ENCODE measurements at places on chromosomes 13 and 19.

DNA sequence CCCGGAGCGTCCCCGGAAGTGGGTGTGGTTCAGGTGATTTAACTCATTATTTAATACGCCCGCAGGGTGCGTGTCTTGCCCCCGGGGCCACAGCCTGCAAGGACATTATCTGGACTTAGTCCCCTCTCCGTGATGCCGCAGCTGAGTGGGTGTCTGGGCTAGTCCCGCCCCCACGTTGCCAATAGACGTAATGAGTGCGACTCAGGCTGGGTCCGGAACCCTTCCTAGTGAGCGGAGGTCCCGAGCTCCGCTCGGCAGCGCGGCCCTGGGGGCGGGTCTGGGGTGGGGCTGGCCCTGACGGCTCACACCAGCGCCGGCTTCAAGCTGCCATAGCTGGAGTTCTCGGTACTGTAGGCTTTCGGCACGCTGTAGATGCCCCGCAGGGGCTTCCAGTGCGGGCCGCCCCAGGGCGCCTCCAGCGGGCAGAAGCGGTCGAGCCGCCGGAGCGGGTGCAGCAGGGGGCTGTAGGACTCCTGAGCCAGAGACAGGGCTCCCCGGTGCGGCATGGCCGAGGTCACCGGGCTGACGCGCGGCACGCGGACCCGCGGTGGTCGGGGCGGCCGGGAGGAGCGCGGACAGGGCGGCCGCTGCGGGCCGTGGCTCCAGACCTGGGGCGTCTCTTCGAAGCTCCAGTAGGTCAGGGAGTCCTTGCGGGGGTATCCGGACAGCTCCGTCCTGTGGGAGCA lies 918 bp upstream of the LHB start:
- DNase-seq: peak; percentile 36

DNA sequence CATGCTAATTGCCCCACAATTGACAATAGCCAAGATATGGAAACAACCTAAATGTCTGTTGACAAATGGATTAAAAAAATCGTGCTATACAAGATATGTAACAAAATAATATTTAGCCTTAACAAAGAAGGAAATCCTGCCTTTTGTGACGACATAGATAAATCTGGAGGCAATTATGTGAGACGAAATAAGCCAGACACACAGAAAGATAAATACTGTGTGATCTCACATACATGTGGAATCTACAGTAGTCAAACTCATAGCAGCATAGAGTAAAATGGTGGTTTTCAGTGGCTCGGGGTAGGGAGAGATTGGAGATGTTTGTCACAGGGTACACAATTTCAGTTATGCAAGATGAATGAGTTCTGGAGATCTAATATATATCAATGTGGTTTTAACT lies 895.8 kb downstream of the SLITRK6 start:
- no peak for DNase-seq

GRCh38 chr19:54969647-54970046 lies 3.5 kb downstream of the NLRP2 start:
- DNase-seq: no peak

GRCh38 chr13:100976993-100977392 lies 302.4 kb upstream of the TMTC4 start:
- no peak for DNase-seq

DNA sequence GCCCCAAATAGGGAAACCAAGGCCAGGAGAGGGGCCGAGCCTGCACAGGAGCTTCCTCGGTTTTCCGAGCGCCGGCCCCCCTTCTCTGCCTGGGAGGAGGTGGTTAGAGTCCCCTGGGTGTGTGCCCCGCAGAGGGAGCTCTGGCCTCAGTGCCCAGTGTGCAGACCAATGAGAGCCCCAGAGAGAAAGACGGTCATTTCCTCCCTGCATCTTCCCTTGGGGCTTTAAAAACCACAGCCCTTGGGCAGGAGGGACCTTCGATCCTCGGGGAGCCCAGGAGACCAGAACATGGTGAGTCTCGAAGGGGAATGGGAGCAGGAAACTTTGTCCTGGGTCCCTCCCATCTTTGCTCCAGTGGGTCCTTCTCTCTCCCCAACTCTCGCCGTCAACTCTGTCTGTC lies at the start of gene C5AR1:
C5AR1 (plus strand) TSS at position 254 of the 400 bp plus-strand sequence; CDS start at position 289, 35 bp downstream.
- DNase-seq: no peak

GRCh38 chr13:53073711-53074110 lies 45.1 kb downstream of the OLFM4 start:
- no peak for DNase-seq

- no peak for DNase-seq
These were observed 10.5 kb upstream of the SMG9 start for GRCh38 chr19:43765109-43765876.

- no peak for DNase-seq
These were observed 18.6 kb downstream of the PHLDB3 start for GRCh38 chr19:43485951-43486350.

DNA sequence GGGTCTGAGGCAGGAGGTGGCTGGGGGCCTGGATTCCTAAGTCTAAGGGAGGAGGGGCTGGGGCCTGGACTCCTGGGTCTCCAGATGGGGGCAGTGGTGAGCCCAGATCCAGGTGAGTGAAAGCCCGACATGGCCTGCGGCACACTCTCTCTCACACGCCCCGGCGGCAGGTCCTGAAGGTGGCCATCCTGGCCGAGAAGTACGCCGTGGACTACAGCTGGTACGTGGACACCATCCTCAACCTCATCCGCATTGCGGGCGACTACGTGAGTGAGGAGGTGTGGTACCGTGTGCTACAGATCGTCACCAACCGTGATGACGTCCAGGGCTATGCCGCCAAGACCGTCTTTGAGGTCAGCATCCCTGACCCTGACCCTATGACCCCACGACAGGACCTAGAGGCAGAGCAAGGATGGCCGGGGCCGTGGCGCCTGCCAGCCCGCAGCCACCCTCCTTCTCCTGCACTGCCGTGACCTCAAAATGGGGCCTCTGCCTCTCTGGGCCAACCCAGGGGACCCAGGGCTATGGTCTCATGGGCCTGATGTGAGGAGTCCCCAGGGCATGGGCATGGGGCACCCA lies 13.2 kb downstream of the FUZ start:
- DNase-seq: no peak

GRCh38 chr13:40488869-40489391 lies 177.5 kb downstream of the FOXO1 start:
- no peak for DNase-seq

- no peak for DNase-seq
These were observed 5.8 kb downstream of the FTL start for GRCh38 chr19:48970923-48971395.

GRCh38 chr13:44135566-44135965 lies 238.1 kb upstream of the SERP2 start:
- no peak for DNase-seq
